ENCODE measurements at places on chromosomes 12 and 14.

DNA sequence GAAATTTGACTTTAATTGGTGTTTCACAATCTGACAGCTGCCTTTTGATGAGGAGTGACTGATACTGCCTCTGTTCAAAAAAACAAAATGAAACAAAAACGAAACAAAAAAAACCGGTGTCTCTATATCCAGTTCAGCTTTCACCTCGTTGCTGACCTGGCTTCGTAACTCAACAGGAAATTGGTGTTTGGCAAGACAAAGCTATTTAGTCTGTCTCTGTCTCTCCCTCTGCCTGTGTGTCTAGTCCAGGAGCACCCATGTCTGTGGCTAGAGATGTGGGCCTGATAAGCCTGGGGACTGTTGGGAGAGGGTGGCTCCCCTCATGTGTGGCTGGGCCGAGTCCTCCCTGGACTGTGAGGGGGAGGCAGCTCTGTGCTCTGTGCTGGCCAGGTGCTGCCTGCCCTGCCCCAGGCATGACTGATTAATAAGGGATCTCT lies 11.3 kb downstream of the CACNA1C start:
- peak; percentile 48 for DNase-seq

GRCh38 chr12:81896771-81897170 lies 137.6 kb upstream of the PPFIA2 start:
- DNase-seq = no peak

DNA sequence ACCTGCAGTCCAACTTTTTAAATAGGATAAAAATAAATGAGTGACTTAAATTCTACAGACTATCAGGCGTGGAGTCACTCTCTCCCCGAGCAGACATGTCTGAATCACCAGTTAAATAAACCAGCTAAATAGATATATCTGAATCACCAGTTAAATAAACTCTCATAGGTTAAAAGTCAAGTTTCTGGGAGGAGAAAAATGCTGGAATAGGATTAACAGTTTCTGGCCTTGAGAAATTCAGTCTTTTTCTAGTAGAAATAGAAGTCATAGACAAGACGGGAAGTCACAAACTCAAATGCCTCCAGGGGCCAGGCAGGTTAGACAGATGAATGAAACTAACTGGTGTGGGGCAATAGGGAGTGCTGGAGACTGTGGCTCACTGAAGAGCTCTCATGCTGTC lies 258.6 kb upstream of the TMEM132C start:
- peak; percentile 9 for DNase-seq

GRCh38 chr12:44464180-44464579 lies 411.9 kb downstream of the NELL2 start:
- no peak for DNase-seq

DNA sequence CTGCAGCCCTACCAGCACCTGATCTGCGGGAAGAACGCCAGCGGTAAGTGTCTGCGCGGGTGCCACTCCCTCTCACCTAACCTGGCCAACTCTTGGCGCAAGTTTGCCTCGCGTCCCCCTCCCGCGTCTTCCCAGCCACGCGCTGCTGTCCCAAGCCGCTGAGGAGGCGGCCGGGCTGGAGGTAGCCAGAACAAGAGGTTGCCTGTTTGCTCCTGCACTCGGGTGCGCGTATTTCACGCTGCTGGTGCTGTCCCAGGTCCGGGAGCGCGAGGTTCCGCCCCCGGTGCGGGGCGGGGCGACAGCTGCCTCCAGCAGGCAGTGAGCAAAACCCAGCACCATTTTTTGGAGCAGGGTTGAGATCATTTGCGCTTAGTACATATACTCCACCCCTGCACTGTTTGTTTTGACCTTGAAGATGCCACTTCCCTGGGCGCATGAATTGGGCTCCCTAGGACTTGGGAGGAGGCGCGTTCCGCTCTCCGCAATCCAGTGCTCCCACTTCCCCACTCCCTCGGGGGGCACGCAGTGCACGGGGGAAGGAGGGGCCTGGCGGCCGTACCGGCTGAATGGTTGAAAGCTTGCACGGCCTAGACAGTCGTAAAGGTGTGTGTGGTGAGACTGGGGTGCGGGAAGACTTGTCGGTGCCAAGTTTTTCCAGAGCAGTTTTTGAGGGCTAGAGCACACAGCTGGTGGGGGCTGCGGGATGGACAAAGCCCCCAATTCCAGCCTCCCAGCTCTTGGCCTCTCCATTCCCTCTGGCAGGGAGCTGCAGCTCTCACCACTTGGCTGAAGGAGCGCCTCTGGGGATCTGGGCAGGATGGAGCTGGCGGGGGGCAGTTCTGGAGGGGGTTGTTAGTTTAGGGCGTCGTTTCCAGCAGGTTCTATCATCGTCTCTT lies 226.9 kb upstream of the CRY1 start:
- peak; percentile 58 for DNase-seq

DNA sequence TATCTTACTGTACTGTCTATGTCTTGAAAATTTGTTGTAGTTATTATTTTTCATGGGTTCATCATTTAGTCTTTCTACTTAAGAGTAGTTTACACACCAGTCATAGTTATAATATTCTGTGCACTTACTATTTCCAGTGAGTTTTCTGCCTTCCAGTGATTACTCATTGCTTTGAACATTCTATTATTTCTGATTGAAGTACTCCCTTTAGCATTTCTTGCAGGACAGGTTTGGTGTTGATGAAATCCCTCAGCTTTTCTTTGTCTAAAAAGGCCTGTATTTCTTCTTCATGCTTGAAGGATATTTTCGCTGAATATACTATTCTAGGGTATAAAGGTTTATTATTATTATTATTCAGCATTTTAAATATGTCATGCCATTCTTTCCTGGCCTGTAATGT lies 66.8 kb downstream of the TSPAN8 start:
- DNase-seq = no peak

DNA sequence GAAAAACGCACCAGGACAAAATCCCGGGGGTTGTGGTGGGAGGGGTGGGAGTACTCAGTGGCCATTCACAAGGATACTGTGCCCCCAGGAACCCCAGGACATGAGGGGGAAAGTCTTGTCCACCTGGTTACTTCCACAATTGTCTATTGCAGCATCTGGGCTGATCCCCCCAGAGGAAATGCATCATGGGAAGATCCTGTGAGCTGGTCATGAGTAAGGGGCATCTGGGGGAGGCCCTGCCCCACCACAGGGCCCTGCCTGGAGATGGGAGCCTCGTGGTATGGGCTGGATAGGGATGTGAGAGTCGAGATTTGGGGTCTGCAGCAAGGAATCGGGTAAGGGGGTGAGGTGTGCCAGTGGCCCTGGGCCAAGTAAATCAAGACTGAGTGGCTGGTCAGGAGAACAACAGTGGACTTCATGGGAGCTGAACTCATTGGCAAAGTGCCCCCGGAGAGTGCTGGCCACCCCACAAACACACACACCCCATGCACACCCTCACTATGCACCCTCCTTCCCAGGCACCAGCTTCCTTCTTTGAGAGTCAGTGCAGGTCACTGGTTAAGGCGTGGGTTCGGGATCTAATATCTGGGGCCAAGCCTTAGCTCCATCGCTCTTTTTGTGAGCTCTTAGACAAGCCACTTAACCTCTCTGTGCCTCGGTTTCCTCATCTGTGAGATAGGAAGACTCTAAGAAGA lies 3.0 kb upstream of the SERPINA1 start:
- no peak for DNase-seq

DNA sequence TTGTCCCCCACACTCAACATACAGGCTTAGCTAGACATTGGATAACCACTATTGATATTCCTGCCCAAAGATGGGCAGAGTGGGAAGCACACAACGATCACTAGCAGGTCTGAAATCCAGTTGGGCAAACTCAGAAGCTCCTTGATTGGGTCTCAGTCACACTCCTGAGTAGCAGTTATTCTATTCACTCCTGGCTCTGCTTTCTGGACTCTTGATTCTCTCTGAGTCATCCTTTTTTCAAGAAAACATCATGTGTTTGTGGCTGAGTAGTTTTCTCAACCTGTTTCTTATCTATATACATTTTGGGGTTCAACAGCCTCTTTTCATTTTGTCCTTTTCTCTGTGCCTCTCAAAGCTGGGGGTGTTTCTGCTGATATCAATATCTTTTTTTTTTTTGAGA lies 46.0 kb upstream of the MANSC4 start:
- DNase-seq = peak; percentile 40

- no peak for DNase-seq
Measured at GRCh38 chr14:76391981-76392690, 16.2 kb downstream of the ESRRB start.

DNA sequence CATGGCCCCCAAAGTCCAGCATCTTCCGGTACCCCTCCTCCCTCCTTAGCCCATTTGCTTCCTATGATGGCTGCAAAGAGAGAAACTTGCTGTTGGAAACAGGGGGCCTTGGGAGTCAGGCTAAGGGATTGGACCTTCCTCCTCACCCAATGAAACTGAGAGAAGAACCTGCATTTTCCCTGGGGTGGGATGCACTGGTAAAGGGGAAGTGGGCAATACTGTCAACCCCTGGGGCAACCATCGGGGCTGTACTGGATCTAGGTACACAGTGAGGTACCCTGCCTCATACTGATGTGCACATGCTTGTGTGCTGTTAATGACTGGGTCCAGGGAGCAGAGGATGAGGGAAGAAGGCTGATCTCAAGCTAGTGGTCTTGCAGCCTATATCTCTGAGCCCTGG lies 11.0 kb upstream of the JPH4 start:
- DNase-seq = no peak

- DNase-seq = no peak
Measured at GRCh38 chr12:70955415-70955814, 34.9 kb upstream of the PTPRR start.

GRCh38 chr12:108531929-108532848 lies 17.1 kb downstream of the FICD start:
- DNase-seq = no peak

DNA sequence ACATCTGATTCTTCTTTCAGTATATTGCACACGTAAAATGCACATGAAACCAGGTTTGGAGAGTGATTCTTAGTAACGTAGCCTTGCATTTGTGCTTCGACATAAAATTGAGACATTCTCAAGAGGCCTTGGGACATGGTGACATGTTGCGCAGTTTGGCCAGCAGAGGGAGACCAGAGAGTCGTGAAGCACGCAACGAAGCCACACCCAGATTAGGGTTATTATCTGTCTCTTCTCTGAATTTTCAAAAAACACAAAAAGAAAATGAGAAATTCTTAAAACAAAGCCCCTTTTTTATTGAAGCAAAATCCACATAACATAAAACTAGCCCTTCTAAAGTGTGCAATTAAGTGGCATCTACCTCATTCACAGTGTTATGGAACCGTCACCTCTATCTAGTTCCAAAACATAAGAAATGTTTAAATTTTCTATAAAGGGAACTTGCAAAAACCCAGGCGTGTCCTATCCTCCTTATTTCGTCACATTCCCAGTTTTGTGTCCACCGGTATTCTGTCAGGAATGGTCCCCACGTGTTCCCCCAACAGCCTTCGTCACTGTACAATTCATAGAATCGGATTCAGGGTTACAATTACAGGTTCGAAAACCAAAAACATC lies 108.8 kb upstream of the ATF7IP start:
- DNase-seq = peak; percentile 92

DNA sequence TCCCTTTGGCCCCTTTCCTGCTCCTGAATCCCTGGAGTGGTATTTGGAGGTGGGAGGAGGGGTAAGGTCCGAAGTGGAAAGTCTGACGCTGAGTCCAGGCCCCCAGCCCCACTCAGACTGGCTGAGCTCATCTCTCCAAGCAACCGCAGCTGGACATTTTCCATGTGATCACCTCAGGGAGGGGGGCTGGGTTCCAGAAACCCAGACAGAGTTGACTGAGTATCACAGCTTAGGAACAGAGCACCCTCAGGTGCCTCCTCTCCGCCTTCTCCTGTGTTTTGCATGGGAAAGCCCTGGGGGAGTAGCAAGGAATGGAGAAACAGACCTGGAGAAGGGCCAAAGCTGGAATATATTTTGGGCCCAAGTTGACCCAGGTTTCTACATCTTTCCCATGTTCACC lies 8.0 kb upstream of the ITGA5 start:
- no peak for DNase-seq

GRCh38 chr14:75543786-75544185 lies 21.5 kb downstream of the BATF start:
- DNase-seq = no peak

DNA sequence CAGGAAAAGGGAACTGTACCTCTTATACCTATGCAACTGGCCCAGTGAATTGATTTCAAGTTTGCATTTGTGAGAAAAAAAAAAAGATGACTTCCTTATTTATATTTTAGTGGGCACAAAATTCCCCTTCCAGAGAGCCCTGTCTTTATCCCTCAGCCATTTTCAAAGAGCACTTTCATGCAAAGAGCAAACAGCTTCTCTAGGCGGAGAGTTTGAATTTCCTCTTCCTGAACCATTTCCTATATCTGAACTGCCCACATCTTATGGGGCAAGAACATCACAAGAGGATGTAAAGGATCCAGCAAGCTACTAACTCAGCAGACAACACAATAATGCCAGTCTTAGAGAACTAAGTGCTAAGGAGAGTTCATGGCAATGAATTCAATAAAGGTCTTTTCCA lies 22.3 kb upstream of the PLXNC1 start:
- no peak for DNase-seq

- DNase-seq = no peak
Measured at GRCh38 chr12:104586351-104586919, 129.7 kb downstream of the CHST11 start.

DNA sequence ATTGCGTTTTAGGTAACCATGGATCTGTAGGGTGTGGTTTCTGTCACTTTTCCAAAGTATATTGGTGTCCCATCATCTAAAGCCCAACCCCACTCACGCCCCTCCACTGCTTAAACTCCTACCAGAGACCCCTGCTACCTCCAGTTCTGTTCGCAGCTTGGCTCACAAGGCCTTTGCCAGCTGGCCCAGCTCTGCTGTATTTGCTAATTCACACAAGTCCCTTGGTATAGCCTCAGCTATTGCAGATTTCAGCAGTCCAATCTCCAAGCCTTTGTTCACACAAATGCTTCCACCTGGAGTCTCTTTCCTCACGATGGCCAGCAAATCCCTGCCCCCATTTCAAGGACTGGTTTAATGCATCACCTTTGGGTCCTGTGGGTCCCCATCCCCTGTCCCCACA lies 24.2 kb downstream of the ISCA2 start:
- no peak for DNase-seq

DNA sequence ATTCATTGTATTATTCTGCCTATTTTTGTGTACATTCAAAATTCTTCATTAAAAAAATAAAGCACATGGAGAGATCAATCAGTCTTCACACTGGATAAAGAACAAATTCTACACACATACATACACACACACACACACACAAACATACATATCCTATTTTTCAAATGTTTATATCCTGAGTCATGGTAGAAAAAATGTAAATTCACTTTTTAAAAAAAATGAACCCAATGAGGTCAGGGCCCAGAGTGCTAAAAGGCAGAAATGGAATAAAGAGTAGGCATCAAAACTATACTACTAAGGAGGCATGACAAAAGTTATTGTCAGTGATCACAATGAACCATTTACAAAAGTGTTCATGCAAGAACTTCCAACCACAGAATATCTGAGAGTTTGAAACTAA lies 17.3 kb downstream of the GALC start:
- DNase-seq = peak; percentile 49

- DNase-seq = no peak
Measured at GRCh38 chr14:69303086-69303485, 43.1 kb downstream of the GALNT16 start.

- DNase-seq = no peak
Measured at GRCh38 chr14:91509878-91510170, 286 bp downstream of the PPP4R3A start.
